Thymus (tissue), 14 donors: ENCODE measurements at places on chromosomes 13 and 19. TPM values are rescaled to one million over a fixed set of nuclear protein-coding genes. Genes with fewer than 3 reads are reported as not detected.

DNA sequence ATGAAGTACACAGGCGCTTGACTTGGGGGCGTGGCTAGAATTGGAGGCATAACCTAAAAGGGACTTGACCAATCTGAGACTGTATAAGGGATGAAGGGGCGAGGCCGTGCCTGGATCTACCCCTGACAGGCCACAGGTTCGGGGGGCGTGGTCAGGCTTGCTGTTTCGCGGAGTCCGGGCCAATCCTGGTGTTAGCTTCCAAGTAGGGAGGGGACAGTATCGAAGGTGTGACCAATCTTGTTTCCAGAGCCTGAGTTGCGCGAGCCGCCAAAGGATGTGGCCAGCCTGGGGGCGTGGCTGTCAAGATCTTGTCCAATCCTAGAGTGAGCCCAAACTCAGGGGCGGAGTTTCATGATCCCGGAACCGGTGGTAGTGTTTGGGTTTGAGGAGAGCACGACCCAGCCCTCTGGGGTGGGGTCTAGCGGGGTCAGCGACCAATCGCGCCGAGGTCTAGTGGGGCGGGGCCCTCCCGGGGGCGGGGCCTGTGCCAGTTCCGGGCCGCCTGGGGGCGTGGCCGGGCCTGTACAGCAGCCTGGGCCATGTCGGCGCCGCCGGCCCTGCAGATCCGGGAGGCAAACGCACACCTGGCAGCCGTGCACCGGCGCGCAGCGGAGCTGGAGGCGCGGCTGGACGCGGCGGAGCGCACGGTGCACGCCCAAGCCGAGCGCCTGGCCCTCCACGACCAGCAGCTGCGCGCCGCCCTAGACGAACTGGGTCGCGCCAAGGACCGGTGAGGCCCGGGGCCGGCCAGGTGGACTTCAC, at the start of gene VMAC:
Gene VMAC, plus strand, starts transcription at position 521 of the 762 bp plus-strand sequence. Its CDS starts 19 bp downstream, at position 540.
- peak; percentile 100 for DNase-seq
- H3K4me1 ChIP-seq: peaks cover 20% of the 10 kb centered on the region
- no peaks in the 10 kb centered on the region for H3K27me3 ChIP-seq
- peak within 1 kb of the TSS; percentile 95 for H3K27ac ChIP-seq

GRCh38 chr13:102693250-102693649, 1.6 kb downstream of the METTL21C start:
- H3K27me3 ChIP-seq: no peaks in the 10 kb centered on the region
- no peak for DNase-seq
- H3K4me1 ChIP-seq: no peaks in the 10 kb centered on the region
- no peak overlapping the region for H3K4me3 ChIP-seq
- no peak overlapping the region for H3K27ac ChIP-seq

- no peaks in the 10 kb centered on the region for H3K27me3 ChIP-seq
- no peak for DNase-seq
- no peak overlapping the region for H3K4me3 ChIP-seq
- H3K27ac ChIP-seq: no peak overlapping the region
These were observed 256.0 kb upstream of the IRS2 start for GRCh38 chr13:110042253-110042950.

DNA sequence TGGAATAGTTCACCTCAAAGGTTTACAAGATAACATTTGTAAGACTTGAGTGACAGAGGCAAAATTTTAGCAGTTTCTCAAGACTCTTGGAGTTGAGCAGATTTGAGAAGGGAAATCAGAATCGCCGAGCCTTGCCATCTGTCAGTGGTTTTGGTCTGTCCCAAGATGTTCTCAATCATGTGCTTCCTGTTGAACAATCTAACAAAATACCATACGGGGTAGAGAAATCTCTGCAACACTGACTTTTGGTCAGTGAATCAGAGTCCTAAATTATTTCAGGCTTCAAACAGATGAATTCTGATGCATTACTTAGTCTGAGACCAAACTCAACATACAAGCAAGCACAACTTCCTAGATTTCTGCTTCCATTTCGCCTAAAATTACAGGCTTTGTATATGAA, 3.8 kb downstream of the KCTD12 start:
- H3K36me3 ChIP-seq: no peaks in the 10 kb centered on the region
- DNase-seq: no peak
- H3K4me1 ChIP-seq: peaks cover 8% of the 10 kb centered on the region
- no peaks in the 10 kb centered on the region for H3K27me3 ChIP-seq
- no peak overlapping the region for H3K27ac ChIP-seq

DNA sequence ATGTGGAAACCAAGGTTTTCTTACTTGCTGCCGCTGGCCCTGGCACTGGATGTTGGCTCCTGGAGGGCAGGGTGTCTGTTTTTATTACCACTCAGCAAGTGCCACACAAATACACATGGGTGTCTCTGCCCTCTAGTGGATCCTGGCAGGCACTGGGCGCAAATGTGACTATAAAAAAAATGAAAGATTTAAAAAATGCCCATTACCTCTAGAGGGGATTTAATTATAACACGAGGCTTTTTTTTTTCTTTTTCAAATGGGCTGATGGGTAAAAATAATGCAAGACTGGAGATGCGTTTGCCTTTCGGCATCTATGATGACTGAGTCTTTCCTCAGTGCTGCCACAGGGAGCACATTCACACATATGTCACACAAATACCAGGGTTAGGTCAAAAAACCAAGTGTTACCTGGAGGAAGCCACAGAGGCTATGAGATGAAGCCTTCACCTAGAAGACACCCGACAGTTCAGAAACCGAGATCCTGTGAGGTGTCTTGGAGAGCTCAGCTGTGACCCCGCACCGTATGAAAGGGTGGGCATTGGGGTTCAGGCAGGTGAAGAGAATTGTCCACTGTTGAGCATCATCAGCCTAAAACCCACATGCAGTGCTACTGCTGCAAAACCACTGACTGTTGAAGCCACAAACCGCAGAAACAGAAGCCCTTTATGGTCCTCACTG, 25.7 kb downstream of the CHAMP1 start:
- DNase-seq: no peak
- H3K27me3 ChIP-seq: no peaks in the 10 kb centered on the region
- H3K27ac ChIP-seq: no peak overlapping the region
- H3K4me1 ChIP-seq: peaks cover 22% of the 10 kb centered on the region
- H3K36me3 ChIP-seq: no peaks in the 10 kb centered on the region
- H3K4me3 ChIP-seq: no peak overlapping the region

CYP4F2 gene
- total RNA-seq: 0.09 TPM

DNA sequence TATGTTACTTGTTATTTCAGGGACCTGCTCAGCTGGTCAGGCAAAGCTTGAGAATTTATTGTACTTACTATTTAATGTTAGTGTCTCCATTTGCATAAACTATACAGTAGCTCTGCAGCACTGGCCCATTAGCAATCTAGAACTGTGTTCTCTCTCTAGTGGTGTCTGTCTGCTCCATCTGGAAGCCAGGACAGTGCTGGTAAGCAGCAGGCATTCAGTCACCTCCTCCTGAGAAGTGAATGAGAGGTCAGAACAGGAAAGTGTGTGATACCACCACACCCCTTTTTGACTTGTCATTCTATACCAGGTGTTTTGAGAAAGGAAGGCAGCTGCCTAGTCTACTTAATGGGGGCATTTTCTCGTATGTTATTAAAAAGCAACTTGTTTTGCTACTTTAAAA, 3.9 kb downstream of the COG3 start:
- H3K4me1 ChIP-seq: peaks cover 8% of the 10 kb centered on the region
- no peak overlapping the region for H3K27ac ChIP-seq
- H3K36me3 ChIP-seq: no peaks in the 10 kb centered on the region
- no peak overlapping the region for H3K4me3 ChIP-seq
- DNase-seq: no peak

PLEKHJ1 gene
- 62.0 TPM for total RNA-seq

PNMA8A gene
- total RNA-seq: 45.4 TPM

DNA sequence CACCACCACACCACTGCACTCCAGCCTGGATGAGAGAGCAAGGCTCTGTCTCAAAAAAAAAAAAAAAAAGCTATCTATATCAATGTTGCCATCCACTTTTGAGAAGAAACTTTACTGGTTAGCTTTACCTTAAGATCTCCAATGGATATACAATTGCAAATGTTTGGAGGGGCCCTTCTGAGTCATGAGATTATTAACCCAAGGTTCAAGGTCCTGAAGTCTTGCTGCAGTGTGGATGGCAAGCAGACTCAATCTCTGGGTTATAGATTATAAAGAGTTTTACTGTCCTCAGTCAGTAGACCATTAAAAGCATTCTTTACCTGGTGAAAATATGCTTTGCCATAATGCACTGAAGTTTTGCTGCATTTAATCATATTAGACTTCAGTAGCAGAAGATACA, 3.7 kb upstream of the ZNF431 start:
- no peak overlapping the region for H3K4me3 ChIP-seq
- H3K36me3 ChIP-seq: no peaks in the 10 kb centered on the region
- peaks cover 2% of the 10 kb centered on the region for H3K4me1 ChIP-seq
- DNase-seq: no peak
- H3K27me3 ChIP-seq: no peaks in the 10 kb centered on the region

LMTK3 gene
- 0.19 TPM for total RNA-seq
